ENCODE measurements at places on chromosomes 5 and 9.

GRCh38 chr9:21611891-21612290 lies 129.8 kb upstream of the IFNE start:
- DNase-seq = peak; percentile 20

DNA sequence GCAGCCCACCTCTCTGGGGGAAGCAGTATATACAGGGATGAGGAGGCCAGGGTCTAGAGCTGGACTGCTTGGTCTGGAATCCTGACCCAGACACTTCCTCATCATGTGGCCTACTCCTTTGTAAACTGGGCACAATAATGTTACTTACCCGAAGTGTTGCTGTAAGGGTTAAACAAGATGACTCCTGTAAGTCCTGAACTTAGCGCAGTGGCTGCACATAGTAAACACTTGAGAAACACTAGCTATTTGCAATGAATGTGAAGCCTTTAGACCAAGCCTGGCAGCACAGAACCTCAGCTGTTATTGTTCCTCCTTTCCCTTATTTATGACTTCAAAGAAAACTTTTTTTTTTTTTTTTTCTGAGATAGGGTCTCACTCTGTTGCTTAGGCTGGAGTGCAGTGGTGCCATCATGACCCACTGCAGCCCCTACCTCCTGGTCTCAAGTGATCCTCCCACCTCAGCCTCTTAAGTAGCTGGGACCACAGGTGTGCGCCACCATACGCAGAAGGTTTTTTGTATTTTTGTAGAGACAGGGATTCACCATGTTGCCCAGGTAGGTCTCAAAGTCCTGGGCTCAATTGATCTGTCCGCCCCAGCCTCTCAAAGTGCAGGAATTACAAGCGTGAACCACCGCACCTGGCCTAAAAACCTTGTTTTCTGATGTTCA lies 96.2 kb upstream of the IL6ST start:
- no peak for DNase-seq

DNA sequence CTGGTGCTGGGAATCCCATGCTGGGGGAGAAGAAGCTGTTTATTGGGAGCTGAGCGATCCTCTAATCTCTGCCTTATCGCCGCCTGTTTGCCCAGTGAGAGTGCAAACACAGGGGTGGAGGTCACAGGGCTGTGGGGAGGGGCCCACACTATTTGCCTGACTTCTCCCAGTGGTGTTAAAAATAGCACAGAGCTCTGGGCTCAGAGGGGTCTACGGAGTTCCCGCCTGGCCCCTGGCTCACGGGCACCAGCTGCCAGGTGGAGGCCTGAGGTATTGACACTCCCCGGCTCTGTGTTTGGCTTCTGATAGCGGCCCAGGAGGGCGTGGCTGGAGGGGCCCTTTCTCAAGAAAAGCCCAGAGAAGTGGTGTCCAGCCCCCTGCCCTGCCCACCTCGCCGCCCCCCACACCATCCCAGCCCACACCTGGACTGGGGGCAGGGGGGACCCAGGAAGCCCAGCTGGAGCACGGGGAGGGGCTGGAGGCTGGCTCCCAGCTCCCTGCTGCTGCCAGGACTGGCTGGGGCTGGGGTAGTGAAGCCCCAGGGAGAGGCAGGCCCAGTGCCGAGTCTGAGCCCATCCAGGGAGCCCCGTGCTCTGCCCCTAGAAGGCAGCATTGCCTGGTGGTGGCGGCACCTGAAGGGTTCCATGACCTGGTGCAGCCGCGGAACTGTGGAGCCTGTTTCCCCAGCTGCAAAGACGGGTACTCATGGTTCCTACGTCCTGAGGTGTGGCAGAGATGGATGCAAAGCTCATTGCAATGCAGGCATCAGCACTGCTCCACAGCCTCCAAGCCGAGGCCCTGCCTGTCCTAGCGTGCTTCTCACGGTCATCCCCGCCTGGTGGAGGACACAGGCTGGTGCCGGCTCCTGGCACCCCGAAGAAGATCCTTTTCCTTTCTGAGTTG lies 35.7 kb upstream of the EGFL7 start:
- no peak for DNase-seq

GRCh38 chr5:154371687-154372086 lies 74.1 kb upstream of the SAP30L start:
- DNase-seq = no peak

DNA sequence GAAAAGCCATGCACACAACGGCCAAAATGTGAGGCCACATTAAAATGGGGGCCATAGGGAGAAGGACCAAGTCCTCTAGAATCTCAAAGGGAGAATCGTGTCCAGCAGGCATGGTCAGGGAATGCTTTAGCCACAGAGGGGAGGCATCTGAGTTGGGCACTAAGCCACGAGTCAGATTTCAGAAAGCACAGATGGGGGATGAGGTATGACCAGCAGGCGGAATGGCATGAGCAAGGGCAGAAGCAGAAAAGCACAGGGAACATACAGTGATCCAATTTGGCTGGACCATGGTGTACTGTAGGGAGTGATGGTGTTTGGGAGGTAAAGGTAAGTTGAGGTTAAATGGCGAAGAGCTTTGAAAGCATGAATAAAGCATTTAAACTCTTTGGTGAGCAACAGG lies 214.6 kb downstream of the TLE1 start:
- DNase-seq = no peak

DNA sequence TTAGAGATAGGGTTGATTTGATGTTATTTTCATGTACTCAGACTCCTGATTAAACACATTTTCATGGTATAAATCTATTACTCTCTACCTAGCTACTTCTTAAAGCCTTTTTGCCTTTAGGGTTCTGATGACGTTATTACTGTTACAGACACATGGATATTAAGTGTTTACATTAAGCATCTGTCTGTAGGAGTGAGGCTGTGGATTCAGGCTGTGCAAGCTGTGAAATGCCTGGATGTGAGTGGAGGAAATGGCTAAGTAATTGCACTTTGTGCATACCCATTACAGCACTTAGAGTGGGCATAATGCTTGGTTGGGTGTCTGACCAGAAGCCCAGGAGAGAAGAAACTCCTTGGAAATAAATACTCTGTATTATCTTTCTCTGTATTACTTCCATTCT lies 186.8 kb downstream of the SNX18 start:
- DNase-seq = no peak

GRCh38 chr5:129652349-129653056 lies 95.4 kb upstream of the MINAR2 start:
- no peak for DNase-seq

DNA sequence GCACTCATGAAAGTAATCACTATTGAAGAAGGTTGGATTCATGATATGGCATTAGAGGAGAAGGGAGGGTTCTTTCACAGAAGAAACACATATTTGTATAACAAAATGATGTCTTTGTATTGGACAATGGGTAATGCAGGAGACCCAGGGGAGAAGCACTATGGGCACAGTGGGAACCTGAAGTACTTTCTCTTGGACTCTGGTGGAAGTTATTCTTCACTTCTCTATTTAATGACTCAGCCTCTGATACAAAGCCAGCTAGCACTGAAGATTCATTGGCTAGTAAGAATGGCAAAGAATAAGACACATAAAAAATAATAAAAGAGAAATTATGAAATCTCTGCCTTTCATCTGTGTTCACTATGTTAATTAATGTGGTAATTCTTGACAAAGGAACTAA lies 149.9 kb upstream of the PRR16 start:
- no peak for DNase-seq

- no peak for DNase-seq
Observed at GRCh38 chr5:56745864-56746263, 69.5 kb upstream of the MAP3K1 start.

GRCh38 chr9:92671323-92671722 lies 1.4 kb upstream of the IPPK start:
- DNase-seq = no peak

GRCh38 chr9:75891277-75891741 lies 836 bp downstream of the PCSK5 start:
- peak; percentile 48 for DNase-seq

DNA sequence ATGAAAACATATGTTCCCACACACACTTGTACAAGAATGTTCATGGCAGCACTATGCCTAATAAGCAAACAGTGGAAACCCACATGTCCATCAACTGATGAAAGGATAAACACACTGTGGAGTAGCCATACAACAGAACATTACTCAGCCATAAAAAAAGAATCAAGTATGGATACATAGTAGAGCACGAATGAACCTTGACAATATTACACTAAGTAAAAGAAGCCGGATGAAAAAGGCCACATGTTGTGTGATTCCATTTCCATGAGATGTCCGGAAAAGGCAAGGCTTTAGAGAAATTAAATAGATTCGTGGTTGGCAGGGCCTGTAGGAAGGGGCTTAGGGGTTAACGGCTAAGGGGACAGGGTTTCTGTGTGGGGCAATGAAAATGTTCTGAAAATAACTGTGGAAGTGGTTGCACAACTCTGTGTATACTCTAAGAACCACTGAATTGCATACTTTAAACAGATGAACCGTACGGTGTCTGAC lies 51.4 kb downstream of the COL23A1 start:
- DNase-seq = no peak

DNA sequence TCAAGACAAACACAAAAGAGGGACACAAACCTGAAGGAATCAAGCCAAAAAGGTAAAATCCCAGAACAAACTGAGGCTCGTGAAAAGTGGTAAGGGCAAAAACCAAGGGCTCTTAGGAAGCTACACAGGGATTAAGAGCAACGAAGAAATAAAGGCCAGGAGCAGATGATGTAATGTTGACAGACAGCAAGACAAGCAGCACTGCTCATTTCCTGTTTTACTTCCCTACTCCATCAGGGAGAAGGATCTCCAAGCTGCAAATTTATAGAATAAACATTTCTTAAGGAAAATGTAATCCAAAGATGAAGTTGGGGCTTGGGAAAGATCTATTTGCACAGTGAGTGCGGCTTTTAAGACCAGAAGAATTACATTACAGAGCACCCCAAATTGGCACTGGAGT lies 182.3 kb upstream of the MAP1B start:
- no peak for DNase-seq

GRCh38 chr5:54517174-54517511 lies 416 bp upstream of the SNX18 start:
- no peak for DNase-seq

GRCh38 chr9:35790025-35790384 lies 1.4 kb upstream of the NPR2 start:
- no peak for DNase-seq

- peak; percentile 27 for DNase-seq
Observed at GRCh38 chr5:7897014-7897600, 28.2 kb downstream of the MTRR start.

- DNase-seq = no peak
Observed at GRCh38 chr5:172252501-172252900, 31.1 kb downstream of the UBTD2 start.

DNA sequence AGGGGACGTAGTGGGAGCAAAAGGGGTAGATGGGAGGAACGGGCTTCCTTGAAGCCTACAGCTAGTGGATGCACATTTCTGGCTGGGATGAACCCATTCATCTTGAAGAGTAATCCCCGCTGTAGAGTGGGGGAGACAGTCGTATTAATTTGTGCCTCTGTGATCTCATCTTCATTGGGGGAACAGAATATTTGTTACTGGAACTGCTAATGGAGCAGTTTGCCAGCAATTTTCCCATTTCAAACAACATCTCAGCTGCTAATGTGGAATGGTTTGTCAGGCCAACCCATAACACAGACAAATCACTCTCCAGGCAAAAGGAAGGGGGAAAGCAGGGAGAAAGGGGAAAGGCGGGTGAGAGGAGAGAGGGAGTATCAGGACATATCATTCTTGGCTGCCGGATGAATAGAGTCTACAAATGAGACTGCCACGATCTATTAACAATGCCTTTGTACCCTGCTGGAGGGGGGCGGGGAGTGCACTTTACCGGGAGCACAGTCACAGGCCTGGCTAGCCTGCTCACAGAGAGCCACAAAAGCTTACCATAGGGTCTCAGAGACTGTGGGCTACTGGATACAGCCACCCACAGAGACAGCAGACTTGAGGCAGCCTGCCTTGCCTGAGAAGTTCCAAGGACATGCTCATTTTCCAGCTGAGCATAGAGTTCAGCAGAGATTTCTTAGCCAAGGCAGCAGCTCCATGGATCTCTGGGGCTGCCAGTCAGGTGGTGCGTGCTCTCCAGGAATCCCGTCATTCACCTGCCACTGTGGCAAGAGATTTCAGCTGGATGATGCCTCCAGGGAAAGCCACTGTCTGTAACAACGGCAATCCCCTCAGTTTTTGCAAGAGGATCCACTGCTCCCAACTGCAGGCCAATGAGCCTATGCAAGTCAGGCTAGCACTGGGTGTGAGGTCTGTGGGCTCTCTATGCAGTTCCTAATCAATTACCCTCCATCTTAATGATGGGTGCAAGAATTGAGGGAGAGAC lies 217.7 kb upstream of the PANK3 start:
- DNase-seq = no peak

- no peak for DNase-seq
Observed at GRCh38 chr5:53614376-53614885, 54.0 kb downstream of the NDUFS4 start.

- DNase-seq = no peak
Observed at GRCh38 chr9:85740787-85741094, 1.0 kb downstream of the AGTPBP1 start.

GRCh38 chr9:21995666-21996398 lies 1.2 kb downstream of the CDKN2B-AS1 start:
- DNase-seq = no peak

GRCh38 chr9:93218161-93218560 lies 34.2 kb downstream of the WNK2 start:
- no peak for DNase-seq

DNA sequence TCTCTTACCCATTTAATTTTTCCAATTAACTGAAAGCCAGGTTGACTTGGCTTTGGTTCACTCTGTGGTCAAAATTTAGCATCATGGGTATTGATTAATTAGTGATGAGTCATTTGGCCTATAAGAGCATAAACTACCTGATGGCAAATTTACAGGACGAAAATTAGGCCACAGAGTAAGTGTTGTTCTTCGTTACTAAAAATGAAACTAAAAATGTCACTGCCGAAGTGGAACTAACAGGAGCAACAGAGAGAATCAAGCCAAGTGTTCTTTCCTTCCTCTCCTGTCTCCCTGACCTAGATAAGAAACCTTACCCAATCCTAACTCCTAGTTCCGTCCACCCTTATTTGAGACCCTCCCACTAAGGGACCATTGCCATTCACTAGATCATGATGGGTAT lies 176.9 kb downstream of the RAB3C start:
- no peak for DNase-seq

DNA sequence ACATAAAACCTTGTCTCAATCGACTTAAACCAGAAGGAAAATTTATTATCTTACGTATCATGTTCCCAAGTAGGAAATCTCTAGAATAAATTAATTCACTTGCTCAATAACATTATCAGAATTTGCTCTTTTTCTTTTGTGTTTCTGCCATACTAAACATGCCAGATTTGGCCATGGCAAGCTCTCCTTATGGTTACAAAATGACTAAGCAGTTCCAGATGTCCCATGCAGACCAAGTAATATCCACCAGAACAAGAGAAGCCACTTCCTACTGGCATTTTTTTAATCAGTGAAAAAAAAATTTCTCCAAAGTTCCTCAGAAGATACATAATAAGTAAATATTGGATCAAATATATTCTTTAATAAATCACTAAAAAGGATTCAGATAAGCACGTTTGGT lies 25.2 kb upstream of the ADAMTS6 start:
- DNase-seq = no peak

GRCh38 chr5:144352732-144353317 lies 182.2 kb downstream of the KCTD16 start:
- no peak for DNase-seq

All from stimulated activated CD4-positive, alpha-beta T cell treated with anti-CD3 and anti-CD28 coated beads, Interleukin-4, amount 100 ng/mL, for 1 hour (primary cell).